ENCODE measurements at places on chromosomes 2 and 18.
A peak's percentile ranks its signal among the peaks of the same experiment; 100 is the strongest.

DNA sequence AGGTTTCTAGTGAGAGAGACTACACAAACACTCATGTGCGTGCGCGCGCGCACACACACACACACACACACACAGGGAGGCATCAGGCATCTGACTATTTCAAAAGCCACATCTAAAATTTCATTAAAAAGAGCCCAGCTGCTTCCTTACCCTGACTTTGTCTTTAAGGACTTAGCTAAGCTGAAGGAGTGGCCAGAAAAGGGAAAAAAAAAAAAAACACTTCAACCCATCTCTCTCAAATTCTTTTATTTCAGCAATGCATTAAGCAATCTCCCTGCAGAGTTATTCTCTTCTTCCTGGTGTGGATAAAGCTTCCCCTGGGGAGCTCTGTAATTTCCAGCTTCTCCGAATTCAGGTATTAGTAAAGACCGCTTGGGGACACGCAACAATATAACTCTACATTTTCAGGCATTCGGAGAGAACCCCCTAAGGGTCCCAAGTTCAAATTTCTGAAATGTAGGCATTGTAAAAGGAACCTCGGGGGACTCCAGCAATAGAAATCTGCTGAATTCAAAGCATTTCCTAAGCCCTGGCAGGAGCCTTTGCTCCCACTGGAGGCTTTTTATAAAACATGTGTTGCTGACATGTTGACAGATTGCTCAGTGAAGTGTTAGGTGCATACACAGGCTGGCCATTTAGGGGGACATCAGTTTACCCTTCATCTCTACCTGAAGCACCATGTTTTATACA is 67.0 kb downstream of the ZNF521 start:
- no peak for DNase-seq

DNA sequence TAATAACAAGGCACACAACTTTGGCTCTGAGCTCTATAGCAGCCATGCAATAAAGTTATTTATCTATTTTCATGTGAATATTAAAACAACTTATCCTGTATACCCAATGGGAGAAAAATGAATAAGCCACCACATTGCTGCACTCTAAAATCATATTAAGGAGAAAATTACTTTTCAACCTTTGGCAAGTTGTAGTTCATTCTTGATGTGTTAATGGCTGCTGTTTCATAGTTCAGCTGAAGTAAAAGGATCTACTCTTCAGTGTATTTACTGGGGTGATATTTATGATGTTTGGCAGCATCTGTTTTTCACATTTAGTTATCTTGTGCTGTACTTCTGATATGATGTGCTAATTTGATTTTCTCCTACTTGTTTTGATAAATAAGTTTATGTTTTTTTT is 71.8 kb downstream of the TMEFF2 start:
- no peak for DNase-seq

DNA sequence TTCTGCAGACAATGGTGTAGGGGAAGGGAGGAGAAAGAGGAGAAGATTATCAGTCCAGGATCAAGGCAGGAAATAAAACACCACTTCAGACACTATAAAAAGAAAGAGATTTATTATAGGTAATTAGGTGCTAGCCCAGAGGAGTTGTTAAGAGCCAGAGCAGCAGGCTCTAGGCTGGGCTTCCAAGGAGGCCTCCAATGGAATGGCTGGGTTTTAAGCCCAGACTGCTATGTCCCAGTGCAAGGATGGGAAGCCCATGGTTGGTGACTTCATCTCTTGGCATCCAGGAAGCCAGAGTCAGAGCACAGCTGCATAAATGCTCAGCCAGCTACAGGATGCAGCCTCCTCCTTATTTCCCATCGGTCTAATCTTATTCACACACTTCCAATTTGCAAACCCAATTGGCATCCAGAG is 95.6 kb downstream of the LAMA3 start:
- no peak for DNase-seq

GRCh38 chr18:65737471-65737955 is 13.3 kb upstream of the CDH7 start:
- no peak for DNase-seq

GRCh38 chr2:66531155-66531554 is 96.2 kb downstream of the MEIS1 start:
- no peak for DNase-seq

- no peak for DNase-seq
Observed at GRCh38 chr2:28045676-28046351, 155.3 kb downstream of the BABAM2 start.

- DNase-seq, result no peak
Observed at GRCh38 chr2:86027196-86027921, 78.3 kb downstream of the POLR1A start.

- DNase-seq, result no peak
Observed at GRCh38 chr2:51212374-51212773, 180.4 kb upstream of the NRXN1 start.

DNA sequence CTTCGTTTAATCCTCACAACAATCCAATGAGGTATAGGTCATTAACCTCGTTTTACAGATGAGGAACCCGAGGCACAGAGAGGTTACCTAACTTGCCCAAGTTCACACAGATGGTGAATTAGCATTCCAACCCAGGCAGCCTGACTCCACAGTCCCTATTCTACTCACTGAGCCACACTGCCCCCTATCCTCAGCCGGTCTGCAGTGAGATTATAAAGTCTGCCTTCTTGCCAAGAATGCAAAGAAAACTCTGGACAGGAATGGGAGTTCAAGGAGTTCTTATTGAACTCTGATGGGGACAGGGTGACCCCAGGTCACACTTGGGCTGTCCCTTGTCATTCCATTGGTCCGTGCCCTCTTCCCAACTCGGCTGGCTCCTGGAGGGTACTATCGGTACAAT is 118.1 kb upstream of the MSH6 start:
- DNase-seq, result no peak

GRCh38 chr18:23493654-23494053 is 9.7 kb upstream of the RMC1 start:
- DNase-seq, result no peak

DNA sequence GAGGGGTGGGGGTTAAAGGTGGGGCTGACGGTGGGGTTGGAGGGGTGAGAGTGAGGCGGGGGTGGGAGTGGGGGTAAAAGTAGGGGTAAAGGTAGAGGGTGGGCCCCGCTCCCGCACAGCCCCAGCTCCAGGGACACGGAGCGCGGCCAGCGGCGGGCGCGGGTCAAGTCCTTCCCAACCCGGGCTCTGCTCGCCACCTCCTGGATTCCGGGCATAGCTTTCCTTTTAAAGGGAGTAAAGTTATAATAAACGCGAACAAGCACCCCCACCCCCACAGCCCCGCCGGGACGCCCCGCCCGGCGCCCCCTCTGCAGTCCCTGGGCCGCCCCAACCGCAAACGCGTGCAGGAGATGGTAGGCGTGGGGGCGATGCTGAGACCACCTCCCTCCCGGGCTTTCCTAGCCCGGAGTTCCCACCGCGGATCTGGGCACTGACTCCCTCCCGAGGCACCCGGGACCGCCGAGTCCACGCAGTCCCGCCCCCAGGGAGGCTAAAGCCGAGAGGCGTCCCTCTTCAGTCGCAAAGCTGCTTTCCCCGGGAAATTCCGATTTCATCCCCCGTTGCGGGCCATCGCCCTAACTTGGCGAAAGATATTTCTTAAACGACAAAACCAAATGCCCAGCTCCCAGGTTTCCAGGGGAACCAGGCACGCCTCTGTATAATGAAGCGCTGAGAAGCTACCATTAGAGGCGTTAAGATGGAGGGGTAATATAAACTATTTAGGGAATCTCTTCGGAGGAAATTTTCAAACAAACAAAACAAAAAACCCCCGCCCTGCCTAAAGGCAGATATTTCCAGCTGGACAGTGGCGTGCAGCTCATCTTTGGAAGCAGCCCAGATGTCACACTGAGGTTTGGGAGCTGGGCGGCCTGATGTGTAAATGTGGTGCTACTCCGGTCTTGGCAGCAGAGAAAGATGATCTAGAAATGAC is at the start of gene LIMS2:
LIMS2 (minus strand) TSS at position 200 of the 931 bp plus-strand sequence. CDS start 506 bp downstream, outside the sequence.
- no peak for DNase-seq

DNA sequence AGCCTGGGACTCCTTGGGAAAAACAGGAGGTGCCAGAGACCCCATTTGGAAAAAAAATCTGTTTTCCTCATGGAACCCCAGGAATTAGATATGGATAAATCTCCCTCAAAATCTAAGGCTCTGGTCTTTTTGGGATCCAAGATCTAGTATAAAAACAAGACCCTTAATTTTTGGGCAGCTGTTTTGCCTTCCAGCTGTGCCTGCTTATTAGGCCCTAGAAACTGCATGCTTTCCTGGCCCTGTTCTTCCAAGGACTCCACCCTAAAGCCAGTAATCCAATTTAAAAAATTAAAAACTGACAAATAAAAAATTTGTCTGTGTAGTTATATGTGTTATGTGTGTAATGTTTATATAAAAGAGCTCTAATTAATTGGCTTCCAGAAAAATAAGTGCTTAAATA is 274.6 kb downstream of the STK39 start:
- DNase-seq, result no peak

DNA sequence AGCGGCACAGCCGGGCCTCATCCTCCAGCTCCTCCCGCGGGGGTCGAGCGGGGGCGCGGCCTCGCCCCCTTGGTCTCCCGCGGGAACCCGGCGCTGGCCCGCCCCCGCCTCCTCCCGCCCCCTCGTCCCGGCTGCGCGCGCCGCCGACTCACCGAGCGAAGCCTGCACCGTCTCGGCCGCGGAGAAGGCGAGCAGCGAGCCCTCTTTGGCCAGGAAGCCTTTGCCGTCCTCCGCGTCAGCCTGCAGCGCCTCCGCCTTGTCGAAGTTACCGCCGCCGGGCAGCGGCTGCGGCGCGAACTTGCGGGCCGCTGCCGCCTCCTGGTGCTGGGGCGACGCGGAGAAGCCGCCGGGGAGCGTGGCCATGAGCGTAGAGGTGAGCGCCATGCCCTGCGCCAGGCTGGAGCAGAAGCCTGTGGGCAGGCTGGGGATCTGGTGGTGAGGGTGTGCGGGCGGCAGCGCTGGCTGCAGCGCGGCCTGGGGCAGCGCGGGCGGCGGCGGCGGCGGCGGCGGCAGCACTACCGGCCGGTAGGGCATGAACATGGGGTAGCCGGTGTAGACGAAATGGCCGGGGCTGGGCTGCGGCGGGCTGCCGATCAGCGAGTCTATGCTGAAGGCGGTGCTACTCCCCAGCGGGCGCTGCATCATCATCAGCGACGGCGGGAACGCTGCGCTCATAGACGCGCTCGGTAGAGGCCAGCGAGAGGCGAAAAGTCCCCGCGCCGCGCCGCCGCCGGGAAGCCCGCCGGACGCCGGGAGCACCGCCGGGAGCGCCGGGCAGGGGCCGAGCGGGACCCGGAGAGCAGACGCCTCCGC is 683 bp downstream of the GBX2 start:
- DNase-seq, result no peak

- DNase-seq, result no peak
Observed at GRCh38 chr18:77495982-77496690, 246.5 kb downstream of the GALR1 start.

GRCh38 chr2:101150306-101151145 is 656 bp downstream of the TBC1D8 start:
- DNase-seq, result no peak

DNA sequence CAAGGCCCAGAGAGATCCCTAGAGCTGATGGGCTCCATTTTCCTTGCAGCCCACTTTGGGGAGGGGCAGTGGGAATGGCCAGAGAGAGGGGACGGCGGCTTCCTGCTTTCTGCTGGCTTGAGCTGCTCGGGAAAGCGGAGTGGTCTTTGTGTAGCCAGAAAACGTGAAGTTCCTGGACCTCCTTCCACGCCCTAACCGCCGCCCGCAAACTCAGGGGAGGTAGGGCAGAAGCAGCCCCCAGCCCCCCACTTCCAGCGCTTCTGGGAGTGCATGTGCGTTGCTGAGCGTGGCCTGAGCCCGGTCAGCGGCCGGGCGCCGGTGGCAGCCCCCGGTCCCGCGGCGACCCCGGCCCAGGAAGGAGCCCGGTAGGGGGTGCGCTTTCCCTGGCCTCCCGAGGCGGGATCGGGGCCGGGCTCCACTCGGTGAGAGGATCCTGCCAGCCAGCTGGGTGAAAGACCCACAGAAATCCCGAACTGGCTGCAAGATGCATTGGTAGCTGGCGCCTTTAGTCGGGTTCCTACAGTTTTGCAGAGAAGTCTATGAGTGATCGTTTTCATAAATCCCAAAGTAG is 25.3 kb upstream of the BOD1L2 start:
- DNase-seq, result no peak

DNA sequence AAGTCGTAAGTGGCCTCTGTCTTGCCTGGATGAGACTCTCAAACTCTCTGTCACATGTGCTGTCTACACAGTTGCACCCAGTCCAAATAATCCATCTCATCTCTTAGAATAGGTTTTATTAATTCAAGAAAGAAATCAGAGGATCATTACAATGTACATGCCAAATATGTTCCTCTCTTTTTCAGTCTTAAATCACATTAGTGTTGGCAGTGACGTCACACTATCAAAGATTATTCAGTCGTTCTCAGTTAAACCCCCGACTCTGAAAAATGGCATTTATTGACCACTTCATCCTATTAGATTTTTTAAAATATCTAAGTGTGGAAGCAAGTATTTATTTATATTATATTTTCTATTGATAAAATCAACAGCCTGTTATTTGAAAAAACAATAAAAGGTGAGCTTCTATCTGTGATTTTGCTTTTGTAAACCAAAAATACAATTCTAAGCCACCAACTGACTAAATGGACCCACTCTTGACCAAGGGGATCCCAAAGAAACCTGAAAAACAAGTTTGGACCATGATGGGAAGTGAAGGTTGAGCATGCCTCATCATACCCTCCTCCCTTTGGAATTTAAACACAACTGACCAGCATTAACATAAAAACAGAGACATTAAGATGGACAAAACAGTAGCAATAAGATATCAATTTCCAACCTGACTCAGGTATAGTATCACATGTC is 1894.4 kb upstream of the LRRTM1 start:
- DNase-seq, result peak; percentile 57

DNA sequence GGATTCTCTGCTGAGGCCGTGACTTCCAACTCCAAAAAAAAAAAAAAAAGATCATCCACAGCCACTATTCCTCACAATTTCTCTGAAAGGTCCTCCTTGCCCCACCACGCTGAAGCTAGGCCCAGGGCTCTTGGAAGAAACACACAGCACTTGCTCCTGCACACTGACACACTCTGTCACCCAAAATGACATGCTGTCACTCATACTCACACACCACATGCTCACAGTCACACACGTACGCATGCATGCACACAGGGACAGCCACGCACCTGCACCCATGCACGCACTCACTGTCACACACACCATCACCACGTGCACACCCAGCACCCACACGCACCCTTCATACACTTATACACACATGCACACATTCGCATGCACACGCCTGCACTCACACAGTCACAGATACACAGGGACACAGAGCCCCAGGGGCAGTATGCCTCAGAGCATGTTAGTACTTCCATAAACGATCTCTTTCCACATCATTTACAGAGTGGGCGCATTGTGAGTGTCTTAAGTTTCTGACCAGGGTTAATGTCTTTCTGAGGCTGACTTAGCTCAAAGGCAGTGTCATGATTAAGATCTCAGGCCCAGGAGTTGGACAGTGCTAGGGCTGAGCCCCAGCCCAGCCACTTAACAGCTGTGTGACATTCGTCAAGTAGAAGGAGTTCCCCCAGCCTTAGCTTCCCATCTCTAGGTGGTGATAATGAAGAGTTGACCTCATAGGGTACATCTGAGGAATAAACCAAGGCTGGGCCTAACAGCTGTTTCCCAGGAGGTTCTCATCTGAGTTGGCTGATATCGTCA is 93.4 kb downstream of the GLI2 start:
- DNase-seq, result no peak

Measured in iPS DF 6.9 (cell line).